ENCODE measurements at places on chromosomes 16 and 17.
A peak's percentile ranks its signal among the peaks of the same experiment; 100 is the strongest.

DNA sequence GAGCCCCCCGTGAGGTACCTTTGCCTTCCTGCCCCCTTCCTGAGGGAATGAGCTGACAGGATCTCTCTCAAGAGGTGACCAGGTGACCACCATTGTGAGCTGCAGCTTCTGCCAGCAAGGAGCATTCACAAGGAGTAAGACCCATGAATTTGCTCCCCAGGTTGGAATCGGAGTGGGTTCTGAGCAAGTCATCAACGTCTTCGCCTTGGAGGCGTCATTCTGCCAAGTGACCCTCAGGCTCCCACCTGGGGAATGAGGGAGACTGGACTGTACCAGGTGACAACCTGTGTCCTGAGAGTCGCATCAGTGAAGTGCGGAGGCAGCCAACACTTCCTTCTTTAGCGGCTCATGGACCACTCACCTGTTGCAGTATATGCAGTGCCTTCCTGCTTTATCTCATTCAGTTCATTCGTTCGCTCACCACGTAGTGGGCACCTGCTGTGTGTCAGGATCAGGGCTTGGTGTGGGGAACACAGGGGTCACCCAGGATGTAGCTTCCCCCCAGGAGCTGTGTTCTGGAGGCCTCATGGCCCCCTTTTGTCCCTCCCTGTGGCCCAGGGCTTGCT, 22.8 kb downstream of the WSCD1 start:
- DNase-seq: no peak

GRCh38 chr17:46190763-46191162, 2.5 kb downstream of the KANSL1 start:
- peak; percentile 48 for DNase-seq

- DNase-seq: no peak
Measured at GRCh38 chr16:4249530-4250308, 7.8 kb upstream of the SRL start.

- peak; percentile 15 for DNase-seq
Measured at GRCh38 chr17:82820278-82821251, 19.3 kb downstream of the ZNF750 start.

- no peak for DNase-seq
Measured at GRCh38 chr16:46927273-46927672, 43.1 kb downstream of the GPT2 start.

- DNase-seq: no peak
Measured at GRCh38 chr16:86906623-86907022, 328.3 kb downstream of the FOXL1 start.

- DNase-seq: peak; percentile 96
Measured at GRCh38 chr16:89602273-89602951, 11.0 kb upstream of the DPEP1 start.

DNA sequence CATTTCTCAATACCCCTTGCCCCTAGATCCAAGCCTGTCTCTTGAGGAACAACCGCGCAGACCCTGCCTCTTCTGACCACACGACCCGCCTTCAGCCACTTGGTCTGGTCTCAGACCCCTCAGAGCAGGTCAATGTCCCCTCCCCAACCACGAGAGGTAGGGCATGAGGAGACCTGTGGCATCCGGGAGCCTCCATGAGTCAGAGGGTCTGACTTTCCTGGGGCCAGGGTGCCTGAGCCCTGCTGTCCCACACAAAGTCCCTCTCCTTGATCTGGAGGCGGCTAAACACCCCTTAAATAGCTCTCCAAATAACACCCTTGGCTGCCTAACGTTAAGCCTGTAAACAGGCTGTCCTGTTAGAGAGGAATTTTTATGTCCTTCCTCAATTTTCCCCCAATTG, 5.1 kb downstream of the CARMIL2 start:
- DNase-seq: no peak

GRCh38 chr17:8192070-8192815, 2.3 kb upstream of the BORCS6 start:
- peak; percentile 76 for DNase-seq

DNA sequence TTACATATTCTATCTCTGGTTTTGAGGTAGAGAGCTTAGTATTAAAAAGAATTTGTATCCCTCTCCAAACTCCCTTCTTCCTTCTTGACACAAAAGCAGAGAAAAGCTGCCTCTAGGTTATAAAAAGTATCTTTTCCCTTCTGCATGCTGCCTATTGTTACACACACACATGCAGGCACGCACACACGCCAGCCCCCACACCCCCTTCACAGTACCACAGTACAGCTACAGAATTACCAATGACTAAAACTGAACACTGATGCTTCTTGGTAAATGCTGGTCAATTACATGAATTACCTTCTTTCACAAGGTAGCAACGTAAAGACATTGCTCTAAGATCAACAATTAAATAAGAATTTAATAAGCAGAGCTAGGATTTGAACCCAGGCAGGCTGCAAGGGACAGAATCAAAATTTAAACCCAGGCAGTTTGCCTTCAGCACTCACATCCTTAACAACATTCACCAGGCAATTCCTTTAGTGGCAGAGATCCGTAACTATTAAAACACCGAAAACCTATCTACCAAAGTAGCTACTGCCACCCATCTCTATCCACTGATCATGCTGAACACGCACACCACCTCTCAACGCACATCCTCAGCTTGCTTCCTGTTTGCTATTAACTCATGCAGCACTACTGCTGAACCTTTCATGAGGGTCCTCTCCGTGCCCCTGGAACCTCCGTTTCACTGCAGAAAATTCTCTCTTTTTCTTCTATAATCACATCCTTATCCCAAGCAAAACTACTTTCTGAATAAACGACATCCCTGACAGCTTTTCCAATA, 37.8 kb downstream of the YWHAE start:
- peak; percentile 58 for DNase-seq

- DNase-seq: no peak
Measured at GRCh38 chr16:1178295-1178910, 25.5 kb downstream of the CACNA1H start.

DNA sequence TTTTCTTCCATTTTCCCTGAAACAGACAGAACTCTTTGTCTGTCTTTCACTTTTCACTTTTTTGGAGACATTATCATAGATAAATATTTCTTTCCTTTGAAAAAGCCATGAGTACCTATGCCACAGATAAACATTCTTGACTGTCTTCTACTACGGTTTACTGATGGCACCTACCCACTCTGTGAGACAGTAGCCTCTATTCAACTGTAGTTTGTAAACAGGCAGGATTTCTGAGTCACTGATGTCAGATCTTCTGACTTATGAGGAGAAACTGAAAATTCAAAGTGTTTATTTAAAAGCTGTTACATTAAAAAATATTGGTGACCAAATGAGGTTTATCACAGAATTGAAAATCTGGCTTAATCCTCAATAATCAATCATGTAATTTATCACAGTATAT, 658.4 kb downstream of the TOX3 start:
- DNase-seq: peak; percentile 15

DNA sequence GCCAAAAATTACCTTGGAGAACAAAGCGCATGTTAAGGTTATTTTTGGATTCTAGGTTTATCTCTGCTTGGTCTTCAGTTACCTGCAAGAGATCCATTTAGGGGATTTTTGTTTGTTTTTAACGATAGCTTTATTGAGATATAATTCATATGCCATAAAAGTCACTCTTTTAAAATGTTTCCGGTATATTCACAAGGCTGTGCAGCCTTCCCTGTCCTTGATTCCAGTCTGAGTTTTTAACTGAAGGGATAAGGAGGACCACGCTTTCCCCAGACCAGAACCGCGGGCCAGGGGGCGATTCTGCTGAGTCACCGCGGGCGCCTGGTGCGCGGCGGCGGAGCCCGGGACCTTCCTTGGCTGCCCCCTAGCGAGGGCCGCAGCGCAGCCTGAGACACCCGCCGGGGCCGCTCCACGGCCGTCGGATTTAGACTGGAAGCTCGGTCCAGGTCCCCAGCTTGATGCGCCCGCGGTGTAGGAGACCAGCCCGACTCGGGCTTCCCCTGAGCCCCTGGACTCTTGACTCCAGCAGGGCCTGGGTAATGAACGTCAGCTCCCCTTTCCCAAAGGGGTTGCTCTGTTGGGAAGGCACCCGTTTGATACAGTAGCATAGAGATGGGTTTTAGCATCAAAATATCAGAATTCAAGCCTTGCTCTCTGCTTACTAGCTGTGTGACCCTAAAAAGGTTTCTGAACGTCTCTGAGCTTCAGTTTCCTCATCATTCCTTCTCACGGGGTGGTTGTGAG, 50.0 kb upstream of the STH start:
- peak; percentile 90 for DNase-seq

DNA sequence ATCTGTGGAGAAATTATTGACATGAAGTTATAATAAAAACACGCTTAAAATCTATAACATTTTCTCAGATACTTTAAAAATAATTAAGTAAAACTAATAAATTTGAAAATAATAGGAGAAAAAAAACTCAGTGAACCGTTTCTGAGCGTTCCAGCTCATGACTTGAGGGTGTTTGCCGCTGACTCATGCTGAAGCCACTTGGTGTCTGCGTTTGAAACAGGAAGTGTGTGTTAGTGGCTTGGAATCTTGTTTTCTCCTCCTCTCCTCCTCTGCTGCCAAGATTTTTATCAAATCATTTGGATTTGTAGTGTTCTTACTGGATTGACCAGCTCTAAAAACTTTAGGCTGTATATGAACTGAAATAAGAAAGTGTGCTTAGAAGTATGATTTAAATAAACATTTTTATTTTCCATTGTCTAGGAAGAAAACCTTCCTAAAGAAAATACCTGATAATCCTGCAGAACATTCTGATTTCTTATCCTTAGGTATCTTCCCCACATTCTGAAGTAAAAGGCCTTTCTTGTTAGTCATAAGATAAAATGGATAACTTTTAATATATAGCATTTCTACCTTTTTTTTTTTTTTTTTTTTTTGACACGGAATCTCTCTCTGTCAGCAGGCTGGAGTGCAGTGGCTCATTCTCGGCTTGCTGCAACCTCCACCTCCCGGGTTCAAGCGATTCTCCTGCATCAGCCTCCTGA, 30.8 kb downstream of the USP10 start:
- DNase-seq: peak; percentile 98

DNA sequence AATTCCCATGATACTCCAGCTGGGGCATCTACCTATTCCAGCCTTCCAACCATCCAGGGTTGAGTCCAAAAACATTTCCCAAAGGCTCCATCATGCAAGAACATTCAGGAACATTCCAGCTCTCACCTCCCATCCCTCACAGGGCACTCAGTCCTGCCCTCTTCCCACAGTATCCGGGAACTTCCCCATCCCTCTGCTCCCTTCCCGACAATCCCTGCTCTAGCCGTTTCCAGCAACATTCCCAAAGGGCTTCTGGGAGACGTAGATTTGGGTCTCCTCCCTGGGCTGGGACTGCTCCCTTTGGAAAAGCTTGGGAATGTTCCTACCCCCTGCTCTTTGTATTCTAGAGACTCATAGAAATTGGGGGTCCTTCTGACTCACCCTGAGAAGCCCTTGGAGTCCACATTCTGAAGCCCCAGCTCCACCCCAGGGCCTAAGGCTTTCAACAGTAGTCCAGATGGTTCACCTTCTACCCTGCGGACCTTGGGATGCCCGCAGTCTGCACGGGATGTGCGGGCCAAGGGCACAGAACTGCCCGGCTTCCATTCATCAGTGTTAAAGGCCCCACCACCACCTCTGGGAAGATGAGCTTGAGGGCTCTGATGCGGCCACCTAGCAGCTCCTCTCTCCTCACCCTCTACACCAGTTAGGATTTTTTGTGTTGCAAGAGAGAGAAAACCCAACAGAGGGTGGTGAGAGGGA, 25.4 kb downstream of the NGFR start:
- no peak for DNase-seq

DNA sequence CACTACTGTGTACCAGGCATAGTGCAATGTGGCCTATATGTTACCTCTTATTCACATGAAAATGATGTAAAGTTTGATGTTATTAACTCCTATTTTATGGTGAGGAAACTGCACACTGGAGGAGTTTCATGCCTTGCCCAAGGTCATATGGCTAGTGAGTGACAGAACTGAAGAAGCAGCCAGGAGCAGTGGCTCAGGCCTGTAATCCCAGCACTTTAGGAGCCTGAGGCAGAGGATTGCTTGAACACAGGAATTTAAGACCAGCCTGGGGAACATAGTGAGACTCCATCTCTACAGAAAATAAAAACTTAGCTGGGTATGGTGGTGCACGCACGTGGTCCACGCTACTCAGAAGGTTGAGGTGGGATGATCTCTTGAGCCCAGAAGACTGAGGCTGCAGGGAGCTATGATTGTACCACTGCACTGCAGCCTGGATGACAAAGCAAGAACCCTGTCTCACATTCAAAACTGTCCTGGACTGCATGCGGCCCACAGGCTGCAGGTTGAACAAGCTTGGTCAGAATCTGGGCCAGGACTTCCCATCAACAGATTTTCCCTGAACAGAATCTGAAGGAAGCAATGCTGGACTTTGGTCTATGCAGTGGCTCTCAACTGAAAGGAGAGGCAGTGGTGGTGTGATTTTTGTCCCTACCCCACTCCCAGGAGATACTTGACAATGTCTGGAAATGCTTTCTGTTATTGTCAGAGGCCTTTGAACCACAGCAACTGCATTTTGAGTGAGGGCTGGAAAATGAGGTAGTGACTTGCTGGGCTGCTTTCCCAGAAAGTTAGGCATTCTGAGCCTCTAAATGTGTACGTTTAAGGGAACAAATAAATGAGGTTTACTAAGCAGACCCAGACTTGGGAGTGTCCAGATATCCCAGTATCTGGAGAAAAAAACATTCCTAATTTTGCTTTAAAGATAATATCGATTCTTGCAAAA, 479.5 kb downstream of the TMEM114 start:
- no peak for DNase-seq

All from GM23248 (cell line).